ENCODE measurements at places on chromosomes 12 and 14. TPM values are rescaled to one million over a fixed set of nuclear protein-coding genes. Genes with fewer than 3 reads are reported as not detected.

SLC25A21 gene
- total RNA-seq, result not detected

KCNC2 gene
- total RNA-seq, result not detected

ALX1 gene
- total RNA-seq, result not detected

PLXNC1 gene
- total RNA-seq, result 3.3 TPM

RABGGTA gene
- 53.1 TPM for total RNA-seq

LBHD2 gene
- not detected for total RNA-seq

OSGEP gene
- 26.7 TPM for total RNA-seq

KLRK1 gene
- not detected for total RNA-seq

KLRB1 gene
- 5.2 TPM for total RNA-seq

TOMM20L gene
- not detected for total RNA-seq

KERA gene
- total RNA-seq, result not detected

TAS2R13 gene
- not detected for total RNA-seq

GALNT16 gene
- total RNA-seq, result 11.3 TPM

TUBA1A gene
- 77.1 TPM for total RNA-seq

FBRSL1 gene
- total RNA-seq, result 306 TPM

HVCN1 gene
- not detected for total RNA-seq

KRT72 gene
- not detected for total RNA-seq

TMEM253 gene
- total RNA-seq, result 39.5 TPM

COL2A1 gene
- 4.2 TPM for total RNA-seq

TMEM229B gene
- 13.5 TPM for total RNA-seq

PRR4 gene
- total RNA-seq, result not detected

DNA sequence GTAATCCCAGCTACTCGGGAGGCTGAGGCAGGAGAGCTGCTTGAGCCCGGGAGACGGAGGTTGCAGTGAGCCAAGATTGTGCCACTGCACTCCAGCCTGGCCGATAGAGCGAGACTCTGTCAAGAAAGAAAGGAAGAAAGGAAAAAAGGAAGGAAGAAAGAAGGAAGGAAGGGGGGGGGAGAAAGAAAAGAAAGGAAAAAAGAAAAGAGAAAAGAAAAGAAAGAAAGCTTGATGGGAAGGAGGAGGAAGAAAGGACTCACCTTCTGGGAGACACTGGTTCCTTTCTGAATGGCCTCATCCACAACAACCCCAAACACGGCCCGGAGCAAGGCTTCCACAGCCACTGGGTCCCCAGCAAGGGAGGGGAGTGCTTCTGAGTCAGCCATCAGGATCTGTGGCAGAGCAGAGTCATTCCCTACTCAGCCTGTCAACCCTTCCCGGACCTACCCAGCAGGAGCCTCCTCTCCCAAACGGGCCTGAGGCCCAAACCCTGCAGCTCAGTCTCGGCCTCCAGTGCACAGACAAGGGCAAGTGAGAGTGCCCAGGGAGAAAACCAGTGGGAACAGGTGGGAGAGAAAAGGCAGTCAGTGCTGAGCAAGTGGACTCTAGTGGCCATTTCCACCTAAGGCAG is 7.3 kb upstream of the ZNF740 start:
- DNase-seq, result no peak

GRCh38 chr12:6224550-6224949 is 24.4 kb downstream of the CD9 start:
- peak; percentile 50 for DNase-seq

DNA sequence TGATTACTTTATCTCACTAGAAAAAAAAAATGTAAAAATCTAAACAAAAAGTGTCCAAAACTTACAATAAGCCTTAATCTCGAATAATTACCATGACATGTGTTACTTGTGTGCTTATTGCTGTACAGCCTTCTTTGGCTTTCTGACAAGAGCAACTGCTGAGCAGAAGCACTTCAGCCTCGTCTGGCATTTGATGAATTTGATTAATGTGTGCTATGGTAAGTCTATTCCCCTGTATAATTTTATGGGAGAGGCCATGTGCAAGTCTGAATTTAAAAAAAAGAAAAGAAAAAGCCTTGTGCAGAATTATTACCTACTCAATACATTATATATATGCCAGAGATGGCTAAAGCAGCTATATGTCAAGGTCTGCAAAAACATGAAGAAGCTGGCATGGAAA is 113.9 kb downstream of the AEBP2 start:
- DNase-seq, result no peak

DNA sequence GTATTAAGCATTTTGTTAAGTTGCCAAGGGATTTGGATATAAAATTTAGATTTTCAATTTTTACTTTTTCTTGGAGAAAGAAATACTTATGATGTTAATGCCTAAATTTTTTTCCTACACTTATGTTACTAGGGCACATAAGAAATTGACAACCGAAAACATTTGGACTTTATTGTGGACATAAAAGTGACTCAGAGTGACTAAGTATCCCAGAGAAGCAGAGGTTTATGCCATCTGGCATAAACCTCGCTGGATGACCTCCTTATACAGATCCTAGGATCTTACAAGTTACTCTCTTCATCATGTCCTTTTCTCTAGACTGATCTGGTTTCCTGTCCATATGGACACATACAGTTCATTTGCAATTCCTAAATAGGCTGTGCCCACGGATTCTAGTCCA is 89.8 kb downstream of the RERG start:
- no peak for DNase-seq

DNA sequence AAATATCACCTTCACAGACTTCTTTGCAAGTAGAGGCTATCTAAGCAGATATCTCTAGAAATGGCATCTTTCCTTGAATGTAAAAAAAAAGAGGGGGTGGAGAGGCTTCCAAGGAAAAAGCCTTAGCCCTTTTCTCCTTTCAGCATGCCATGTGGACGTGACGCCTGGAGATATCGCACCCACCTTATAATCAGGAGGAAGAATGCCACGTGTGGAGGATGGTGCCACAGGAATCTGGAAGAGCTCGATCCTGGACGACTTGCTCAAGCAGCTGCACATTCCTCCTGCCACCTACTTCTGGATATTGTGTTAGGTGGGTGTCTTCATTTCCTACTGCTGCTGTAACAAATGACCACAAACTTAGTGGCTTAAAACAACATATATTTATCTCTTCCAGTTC is 203.6 kb downstream of the NUAK1 start:
- no peak for DNase-seq

DNA sequence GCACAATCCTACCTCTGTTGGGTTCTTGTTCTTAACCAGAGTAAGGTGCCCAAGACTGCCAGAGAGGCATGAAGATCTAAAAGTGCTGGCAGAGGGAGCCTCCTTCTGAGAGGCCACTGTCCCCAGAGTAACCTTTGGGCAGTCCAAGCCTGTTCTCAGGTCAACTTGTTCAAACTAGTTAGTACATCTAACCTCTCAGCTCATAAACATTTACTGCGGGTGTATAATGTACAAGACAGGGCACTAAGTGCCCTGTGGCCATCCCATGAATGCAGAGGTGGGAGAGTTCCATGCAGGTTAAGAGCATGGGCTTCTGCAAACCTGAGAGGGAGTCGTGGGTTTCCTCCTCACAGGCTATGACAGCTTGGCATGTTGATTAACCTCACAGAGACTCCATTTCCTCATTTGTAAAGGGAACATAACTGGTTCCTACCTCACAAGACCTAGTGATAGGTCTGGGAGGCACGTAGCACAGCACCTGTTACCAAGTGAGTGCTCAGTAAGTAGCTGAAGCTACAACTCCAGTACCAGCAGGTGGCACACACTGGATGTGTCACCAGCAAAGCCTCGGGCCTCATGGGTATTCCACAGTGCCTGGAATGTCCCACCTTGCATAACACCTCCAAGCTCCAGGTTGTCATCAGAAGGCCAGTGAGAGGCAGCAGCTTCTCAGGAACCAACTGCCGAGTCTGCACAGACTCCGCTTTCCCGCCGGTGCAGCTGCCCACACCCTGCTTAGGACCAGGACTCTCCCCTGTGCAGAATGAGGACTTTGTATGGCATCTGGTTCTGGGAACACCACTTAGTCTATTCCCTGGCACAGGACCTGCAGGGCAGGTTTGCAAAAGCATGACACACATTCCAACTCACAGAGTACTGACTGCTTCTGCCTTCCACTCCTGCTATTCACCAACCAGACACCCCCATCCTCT is 4.4 kb downstream of the VDR start:
- peak; percentile 65 for DNase-seq

DNA sequence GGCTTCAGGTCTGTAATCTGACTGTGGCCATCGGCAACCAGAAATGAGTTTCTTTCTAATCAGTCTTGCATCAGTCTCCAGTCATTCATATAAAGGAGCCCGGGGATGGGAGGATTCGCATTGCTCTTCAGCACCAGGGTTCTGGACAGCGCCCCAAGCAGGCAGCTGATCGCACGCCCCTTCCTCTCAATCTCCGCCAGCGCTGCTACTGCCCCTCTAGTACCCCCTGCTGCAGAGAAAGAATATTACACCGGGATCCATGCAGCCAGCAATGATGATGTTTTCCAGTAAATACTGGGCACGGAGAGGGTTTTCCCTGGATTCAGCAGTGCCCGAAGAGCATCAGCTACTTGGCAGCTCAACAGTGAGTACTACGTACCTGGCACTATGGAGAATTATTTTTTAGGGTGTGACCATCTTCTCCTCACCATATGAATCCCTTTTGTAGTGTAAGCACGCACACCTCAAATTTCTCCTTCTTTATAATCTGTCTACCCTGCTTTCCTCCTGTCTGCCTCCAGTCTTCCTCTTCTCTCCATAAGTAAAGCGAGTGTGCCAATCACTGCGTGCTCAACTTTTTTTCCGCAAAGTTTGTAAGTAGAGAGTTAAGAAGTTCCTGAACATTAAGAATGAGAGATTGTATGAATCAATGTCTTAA is at the start of gene TPH2:
Gene TPH2 (plus strand): TSS at position 118 of the 658 bp plus-strand sequence. CDS start 142 bp downstream, at position 260.
- DNase-seq, result peak; percentile 9

DNA sequence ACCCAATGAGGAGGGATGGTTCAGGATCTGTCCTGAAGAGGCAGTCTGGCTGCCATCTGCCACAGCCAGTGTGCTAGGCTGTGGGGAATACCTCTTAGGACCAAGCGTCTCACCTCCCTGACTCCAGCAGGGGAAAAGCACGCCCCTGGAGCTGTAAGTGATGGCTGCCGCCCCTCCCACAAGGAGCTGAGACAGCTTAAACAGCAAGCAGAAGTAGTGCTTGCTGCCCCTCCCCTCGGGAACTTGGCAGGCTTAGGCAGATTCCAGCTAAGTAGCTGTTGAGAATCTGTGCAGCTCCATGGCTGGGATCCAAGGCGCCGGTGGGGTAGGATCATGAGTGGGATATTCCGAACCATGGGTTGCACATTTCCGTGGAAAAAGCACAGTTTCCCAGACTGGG is 360.4 kb upstream of the MDGA2 start:
- no peak for DNase-seq

GRCh38 chr12:4286771-4287317 is 13.3 kb downstream of the CCND2 start:
- DNase-seq, result no peak

DNA sequence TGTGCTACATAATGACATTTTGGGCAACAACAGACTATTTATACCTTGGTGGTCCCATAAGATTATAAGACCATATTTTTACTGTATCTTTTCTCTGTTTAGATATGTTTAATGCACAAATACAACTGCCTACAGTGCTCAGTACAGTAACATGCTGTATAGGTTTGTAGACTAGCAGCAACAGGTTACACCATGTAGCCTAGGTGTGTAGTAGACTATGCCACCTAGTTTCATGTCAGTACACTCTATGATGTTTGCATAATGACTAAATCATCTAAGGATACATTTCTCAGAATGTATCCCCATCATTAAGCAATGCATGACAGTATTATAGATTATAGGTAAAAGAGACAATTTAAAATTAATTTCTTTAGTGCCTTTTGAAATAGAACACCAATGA is 30.7 kb upstream of the CEBPE start:
- DNase-seq, result no peak

DNA sequence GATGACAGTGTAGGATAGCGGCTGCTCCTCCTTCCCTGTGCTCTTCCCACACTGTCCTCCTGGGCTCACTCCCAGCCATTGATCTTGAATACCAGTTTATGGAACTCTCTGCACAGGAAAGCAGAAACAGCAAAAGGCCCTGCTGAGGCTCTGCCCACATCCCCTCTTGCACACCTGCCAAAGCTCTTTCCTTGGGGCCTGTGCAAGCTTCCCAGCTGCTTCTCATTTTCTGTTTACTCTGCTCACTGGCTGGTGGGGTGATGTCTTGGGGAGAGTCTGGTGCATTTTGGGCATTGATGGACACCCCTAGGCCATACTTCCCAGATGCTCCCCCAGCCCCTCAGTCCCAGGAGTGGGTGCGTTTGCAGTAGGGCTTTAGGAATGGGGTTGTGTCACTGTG is 361.8 kb downstream of the TMEM121 start:
- no peak for DNase-seq

DNA sequence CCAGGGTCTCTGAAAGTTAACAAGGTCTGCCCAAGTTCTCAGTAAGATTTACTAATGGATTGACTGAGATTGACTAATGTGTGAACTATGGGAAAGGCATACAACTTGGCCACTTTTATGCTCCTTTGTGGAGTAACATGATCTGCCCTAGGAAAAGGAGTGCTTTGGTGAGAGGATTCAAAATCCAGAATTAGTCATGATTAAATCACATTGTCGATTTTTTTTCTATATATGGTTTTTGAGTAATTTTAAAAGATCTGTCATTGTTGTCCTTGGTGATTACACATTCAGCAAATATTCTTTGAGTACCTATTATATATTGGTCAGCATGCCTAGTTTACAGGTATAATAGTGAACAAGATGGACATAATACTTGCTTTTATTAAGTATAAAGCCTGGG is 147.7 kb upstream of the SYT10 start:
- DNase-seq, result no peak

DNA sequence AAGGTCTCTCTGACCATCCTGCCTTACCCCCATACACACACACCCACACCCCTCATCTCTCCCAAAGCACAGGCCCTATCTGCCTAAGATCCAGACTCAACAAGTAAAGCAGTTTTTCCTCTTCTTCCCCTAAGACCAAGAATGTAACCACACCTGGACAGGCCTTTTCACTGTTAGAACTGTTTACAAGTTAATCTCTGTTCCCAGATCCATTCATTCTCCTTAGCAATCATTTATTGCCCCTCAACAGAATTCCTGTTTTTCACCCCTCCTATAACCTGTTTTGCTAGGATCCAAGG is 1.9 kb upstream of the CIROP start:
- DNase-seq, result no peak

GRCh38 chr14:22026527-22026926 is 352.9 kb upstream of the OR4E1 start:
- no peak for DNase-seq

DNA sequence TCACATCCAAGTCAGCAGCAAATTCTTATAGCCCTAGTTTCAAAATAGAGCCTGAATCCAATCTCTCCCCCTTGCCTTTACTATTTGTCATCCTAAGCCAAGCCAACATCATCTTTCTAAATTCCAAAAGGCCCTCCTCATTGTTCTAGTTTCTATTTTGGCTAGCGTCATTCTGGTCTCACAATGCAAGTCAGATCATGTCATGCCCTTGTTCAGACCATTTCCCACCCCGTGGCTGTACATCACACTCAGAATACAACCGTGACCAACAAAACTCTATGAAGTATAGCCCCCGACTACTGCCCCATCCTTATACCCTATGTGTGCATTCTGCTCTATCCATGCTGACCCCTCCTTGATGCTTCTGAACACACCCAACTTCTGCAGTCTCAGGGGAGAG is 12.3 kb upstream of the GNG2 start:
- DNase-seq, result no peak

GRCh38 chr12:16072678-16073077 is 161.5 kb downstream of the DERA start:
- DNase-seq, result no peak

- DNase-seq, result no peak
Observed at GRCh38 chr12:123528858-123529257, 4.7 kb downstream of the RILPL1 start.

Measured in transverse colon (tissue), 4 donors.